Naive thymus-derived CD8-positive, alpha-beta T cell (primary cell): ENCODE measurements at places on chromosomes 6 and 20. TPM values are rescaled to one million over a fixed set of nuclear protein-coding genes. Genes with fewer than 3 reads are reported as not detected.
A peak's percentile ranks its signal among the peaks of the same experiment; 100 is the strongest.

- no peak overlapping the region for H3K4me3 ChIP-seq
- H3K4me1 ChIP-seq: peaks cover 13% of the 10 kb centered on the region
- peak overlapping the region; percentile 12 for H3K27ac ChIP-seq
- DNase-seq: no peak
- H3K36me3 ChIP-seq: no peaks in the 10 kb centered on the region
- H3K27me3 ChIP-seq: no peaks in the 10 kb centered on the region
Observed at GRCh38 chr6:14317387-14317970, 199.9 kb downstream of the CD83 start.

GRCh38 chr20:63950701-63951397, 5.4 kb downstream of the UCKL1 start:
- H3K4me3 ChIP-seq: no peak overlapping the region
- peaks cover 28% of the 10 kb centered on the region for H3K4me1 ChIP-seq
- no peak for DNase-seq
- H3K27me3 ChIP-seq: no peaks in the 10 kb centered on the region
- peaks cover 3% of the 10 kb centered on the region for H3K36me3 ChIP-seq
- H3K27ac ChIP-seq: no peak overlapping the region

DNA sequence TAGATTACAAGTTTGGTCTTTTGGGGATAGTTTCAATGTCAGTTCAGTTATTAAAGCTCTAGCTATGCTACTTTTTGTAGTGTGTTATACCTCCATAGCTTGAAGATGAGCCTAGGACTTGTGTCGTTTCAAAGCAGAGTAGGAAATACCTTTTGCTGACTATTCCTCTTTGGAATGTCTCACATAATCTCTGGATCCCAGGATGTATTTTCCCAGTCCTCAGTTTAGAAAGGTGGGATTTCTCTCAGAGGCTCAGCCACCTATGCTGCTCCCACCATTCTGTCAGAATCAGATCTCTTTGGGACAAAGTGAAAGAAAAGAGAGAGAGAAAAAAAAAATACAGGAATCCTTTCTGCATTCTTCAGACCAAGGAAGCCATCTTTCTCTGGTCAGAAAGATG, 567.5 kb upstream of the IMPG1 start:
- no peak for DNase-seq
- H3K4me1 ChIP-seq: no peaks in the 10 kb centered on the region
- H3K27ac ChIP-seq: no peak overlapping the region
- H3K36me3 ChIP-seq: no peaks in the 10 kb centered on the region

DNA sequence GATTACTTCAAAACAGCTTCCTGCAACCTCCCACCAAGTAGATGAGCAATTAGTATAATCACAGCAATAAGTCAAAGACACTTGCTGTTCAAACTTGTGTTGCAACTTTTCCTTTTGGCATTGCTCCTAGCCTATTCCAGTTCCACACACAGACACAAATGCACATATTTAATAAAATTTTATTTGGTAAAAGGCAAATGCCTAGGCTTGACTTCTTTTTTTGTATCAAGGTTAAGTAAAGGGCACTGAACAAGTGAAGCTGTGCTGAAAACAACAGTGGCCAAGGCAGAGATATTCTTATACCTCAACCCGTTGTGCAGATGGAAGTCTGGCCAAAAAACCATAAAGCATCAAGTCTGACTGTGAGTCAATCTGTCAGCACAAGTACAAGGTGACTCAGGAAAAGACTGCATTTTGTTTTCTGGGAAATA, 708.4 kb upstream of the CITED2 start:
- H3K36me3 ChIP-seq: no peaks in the 10 kb centered on the region
- no peaks in the 10 kb centered on the region for H3K4me1 ChIP-seq
- no peak overlapping the region for H3K27ac ChIP-seq
- H3K4me3 ChIP-seq: no peak overlapping the region
- H3K27me3 ChIP-seq: no peaks in the 10 kb centered on the region

GRCh38 chr6:67501755-67502154, 1133.3 kb upstream of the ADGRB3 start:
- H3K4me1 ChIP-seq: no peaks in the 10 kb centered on the region
- H3K27me3 ChIP-seq: no peaks in the 10 kb centered on the region
- no peak overlapping the region for H3K27ac ChIP-seq

- no peaks in the 10 kb centered on the region for H3K36me3 ChIP-seq
- H3K27ac ChIP-seq: no peak overlapping the region
- H3K4me3 ChIP-seq: no peak overlapping the region
- peaks cover 2% of the 10 kb centered on the region for H3K27me3 ChIP-seq
- no peaks in the 10 kb centered on the region for H3K4me1 ChIP-seq
- DNase-seq: no peak
Observed at GRCh38 chr20:14062786-14063185, 67.5 kb downstream of the MACROD2 start.

- H3K27ac ChIP-seq: no peak overlapping the region
- H3K36me3 ChIP-seq: no peaks in the 10 kb centered on the region
- H3K4me1 ChIP-seq: no peaks in the 10 kb centered on the region
Observed at GRCh38 chr6:95545686-95546085, 31.6 kb upstream of the MANEA start.

- no peak for DNase-seq
- H3K4me3 ChIP-seq: no peak overlapping the region
- H3K27me3 ChIP-seq: no peaks in the 10 kb centered on the region
- H3K27ac ChIP-seq: no peak overlapping the region
- peaks cover 21% of the 10 kb centered on the region for H3K4me1 ChIP-seq
- no peaks in the 10 kb centered on the region for H3K36me3 ChIP-seq
Observed at GRCh38 chr20:10508468-10509251, 73.6 kb downstream of the SLX4IP start.

GRCh38 chr6:125751334-125751916, 2.0 kb downstream of the HEY2 start:
- no peak overlapping the region for H3K27ac ChIP-seq
- peak overlapping the region; percentile 1 for H3K4me3 ChIP-seq
- H3K36me3 ChIP-seq: no peaks in the 10 kb centered on the region
- no peak for DNase-seq

- no peak overlapping the region for H3K4me3 ChIP-seq
- H3K36me3 ChIP-seq: no peaks in the 10 kb centered on the region
- no peak for DNase-seq
- no peak overlapping the region for H3K27ac ChIP-seq
- H3K4me1 ChIP-seq: no peaks in the 10 kb centered on the region
Observed at GRCh38 chr6:107128175-107128574, 12.9 kb upstream of the BEND3 start.

The COL19A1 gene
- total RNA-seq: 2.1 TPM

The STMND1 gene
- total RNA-seq: not detected

The AVP gene
- not detected for total RNA-seq
